ENCODE measurements at places on chromosomes 13 and 19.
A peak's percentile ranks its signal among the peaks of the same experiment; 100 is the strongest.

DNA sequence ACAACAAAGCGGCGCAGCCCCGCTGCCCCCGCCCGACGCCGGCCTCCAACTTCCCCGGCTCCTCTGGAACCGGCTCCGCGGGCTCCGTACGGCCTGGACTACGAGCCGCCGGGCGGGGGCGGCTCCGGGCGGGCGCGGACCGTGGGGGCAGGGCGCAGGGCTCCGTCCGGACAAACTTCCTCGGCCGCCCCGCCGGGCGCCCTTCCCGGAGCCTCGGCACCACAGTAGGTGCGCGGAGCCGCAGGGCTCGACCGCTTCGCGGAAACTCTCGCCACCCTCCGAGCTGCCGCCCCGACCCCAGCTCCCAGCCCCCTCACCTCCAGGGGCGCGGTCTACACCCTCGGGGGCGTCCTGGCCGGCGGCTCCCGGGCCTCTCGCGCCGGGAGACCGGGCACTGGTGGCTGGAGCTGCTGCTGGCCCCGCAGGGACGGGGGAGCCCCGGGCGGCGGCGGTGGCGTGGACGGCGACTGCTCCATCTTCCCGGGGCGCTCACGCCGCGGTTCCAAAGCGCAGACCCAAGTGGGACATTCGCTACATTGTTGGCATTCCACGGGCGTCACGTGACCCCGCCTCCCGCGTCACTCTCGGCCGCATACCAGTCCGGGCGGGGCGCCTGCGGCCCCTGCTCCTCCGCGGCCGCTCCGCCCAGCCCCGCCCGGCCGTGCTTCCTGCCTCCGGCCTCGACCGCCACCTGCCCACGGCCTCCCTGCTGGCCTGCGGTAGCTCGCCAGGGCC is at the start of gene LATS2:
TSS of gene LATS2 (minus strand) at position 558 of the 735 bp plus-strand sequence. CDS start 15,560 bp downstream, outside the sequence.
- peak; percentile 55 for DNase-seq

DNA sequence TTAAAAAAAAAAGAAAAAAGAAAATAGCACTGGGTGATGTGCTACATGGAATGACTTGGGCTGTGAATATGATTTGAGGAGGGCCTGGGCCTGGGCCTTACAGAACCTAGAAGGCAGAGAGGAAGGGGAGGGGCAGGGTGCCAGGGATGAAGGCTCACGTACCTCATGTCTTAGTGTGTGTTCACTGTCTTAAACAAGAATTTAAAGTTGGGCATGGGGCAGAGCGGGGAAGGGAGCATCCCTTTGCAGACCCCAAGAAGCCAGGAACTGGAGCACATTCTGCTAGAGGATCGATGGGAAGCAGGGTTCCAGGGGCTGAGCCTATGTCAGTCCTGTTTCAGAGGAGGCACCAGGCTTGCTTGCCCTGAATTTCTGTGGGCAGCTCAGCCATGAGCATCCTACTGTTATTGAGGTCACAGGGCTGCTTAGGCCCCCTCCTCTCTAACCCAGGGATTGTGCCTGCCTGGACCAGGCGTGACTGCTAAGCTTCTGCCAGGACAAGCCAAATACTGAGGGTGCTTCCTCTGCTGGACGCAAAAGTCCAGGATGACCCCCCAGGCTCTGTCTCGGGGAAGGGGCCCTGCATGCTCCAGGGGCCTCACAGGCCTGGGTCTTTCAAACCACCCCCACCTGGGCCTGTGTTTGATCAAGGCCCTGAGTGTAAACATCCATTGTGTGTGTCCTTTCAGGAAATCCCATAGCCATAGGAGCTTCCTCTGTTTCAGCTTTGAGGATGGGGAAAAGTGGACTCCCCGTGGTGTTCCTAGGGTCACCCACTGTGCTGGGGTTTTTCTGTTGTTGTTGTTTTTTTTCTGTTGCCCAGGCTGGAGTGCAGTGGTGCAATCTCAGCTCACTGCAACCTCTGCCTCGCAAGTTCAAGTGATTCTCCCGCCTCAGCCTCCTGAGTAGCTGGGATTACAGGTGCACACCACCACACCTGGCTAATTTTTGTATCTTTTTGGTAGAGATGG is 4.8 kb downstream of the LSR start:
- DNase-seq = no peak

DNA sequence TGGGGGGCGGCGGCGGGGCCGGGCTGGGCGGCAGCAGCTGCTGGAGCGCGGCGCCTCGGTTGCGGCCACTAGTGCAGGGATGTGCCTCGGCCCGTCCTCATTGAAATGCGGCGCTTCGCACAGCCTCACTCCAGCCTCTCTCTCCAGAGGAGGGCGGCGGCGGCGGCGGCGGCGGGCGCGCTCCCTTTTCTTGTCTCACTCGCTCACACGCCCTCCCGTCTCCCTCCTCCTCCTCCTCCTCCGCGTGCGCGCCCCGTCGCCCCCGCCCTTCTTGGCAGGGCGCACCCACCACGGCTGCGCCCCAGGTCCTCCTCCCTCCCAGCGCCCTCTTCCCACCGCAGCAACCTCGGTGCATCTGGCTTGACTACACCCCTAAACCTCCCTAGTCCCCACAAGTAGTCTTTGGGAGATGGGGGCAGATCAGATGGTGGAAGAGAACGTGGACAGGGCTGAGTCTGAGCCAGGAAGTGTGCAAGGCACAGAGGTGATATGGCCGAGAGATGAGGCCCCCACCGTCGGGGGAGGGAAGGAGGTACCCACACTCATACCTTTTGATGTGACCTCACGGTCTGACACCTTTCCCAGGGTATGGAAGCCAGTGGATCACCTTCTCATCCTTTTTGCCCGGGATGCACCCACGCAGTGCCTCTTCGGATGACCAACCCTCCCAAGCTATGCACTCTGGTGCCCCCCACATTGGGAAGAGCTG is at the start of gene DCLK1:
TSS of gene DCLK1 (minus strand) at position 161 of the 709 bp plus-strand sequence.
- no peak for DNase-seq

DNA sequence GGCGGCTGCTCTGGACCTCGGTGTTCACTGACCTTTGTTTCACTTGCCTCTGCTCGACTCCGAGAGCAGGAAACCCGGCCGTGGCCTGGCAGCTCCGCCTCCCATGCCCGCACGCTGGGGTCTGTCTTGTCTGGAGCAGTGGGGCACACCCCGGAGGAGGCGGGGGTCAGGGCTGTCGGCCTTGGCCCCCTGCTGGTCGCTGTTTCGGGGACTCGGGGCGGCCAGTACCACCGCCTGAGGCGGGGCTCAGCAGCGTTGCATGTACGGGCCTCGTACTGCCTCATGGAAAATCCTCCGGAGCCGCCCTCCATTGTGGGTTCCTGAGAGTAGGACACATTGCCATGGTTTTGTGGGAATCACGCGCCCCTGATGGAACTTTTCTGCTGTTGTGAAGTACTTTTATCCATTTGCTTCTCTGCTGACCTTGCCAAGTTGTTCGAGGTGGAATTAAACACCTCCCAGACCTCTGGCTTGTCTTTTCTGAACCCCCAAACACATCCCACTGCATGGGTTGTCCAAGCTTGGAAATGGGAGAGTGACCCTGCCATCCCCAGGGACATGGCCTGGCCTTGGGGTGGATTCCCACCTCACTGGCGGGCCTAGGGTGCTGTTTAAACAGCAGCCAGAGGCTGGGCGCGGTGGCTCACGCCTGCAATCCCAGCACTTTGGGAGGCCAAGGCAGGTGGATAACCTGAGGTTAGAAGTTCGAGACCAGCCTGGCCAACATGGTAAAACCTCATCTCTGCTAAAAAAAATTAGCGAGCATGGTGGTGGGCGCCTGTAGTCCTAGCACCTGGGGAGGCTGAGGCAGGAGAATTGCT is 5.5 kb upstream of the NDUFS7 start:
- no peak for DNase-seq

DNA sequence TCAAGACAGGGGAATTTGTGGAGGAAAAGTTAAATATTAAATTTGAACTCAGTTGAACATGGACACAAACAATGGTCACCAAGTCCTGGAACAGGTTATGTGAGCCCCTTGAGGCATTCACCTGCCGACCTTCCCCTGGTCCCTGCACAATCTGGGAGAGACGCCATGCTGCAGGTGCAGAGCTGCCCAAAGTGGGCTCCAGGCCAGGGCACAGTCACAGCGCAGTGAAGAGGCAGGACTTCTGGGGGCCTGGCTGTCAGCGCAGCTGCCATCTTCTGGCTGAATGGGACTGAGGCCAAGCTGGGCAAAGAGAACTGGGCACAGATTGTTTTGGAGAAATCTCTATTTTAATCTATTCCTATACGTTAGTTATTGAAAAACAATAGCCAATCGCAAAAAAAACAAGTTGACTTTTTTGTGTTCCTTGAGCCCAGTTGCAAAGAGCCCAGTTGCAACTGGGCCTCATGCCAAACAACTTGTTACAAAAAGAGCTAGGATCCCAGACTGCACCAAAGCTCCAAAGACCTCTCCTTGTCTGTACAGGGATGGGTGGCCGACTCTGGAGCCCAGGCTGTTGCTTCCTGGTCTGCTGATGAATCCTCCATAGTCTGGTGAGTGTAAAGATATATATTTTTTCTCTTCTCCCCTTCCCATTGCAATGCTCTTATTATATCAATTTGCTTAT is 1.2 kb upstream of the ZNF626 start:
- DNase-seq = no peak

DNA sequence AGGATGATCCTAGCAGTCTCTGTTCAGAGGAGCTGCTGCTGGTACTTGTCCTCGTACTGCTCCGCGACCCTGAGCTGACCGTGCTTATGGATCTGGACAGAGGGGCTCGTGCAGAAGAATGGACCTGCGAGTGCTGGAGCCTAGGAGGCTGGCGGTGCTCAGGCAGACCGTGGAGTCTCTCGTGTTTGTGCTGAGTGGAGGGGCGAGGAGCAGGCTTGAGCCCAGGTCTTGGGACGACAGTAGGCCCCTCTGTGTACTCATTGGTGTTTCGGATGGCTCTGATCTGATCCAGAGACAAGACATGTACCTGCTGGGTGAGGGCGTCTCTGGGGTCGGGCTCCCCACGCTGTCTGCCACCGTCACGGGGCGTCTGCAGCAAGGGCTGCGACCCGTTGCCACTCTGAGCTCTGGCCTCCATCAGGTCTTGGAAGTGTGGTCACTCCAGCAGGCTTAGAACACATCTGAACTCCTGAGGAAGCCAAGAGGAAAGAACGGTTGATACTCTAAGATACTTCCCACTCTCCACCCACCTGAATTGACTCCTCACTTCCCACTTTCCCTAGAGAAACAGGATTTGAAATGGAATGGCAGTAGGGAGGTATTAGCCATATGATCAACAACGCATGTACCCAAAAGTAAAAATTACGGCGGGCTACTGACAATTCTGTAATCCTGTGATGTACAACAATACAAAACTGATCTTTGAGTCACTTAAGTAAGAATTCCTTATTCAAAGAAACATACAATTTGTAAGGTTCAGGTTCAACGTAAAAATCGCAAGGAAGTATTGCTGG is 3.4 kb downstream of the SPRY2 start:
- no peak for DNase-seq

GRCh38 chr13:109156181-109156935 is 526.9 kb downstream of the MYO16 start:
- no peak for DNase-seq

- DNase-seq = no peak
Measured at GRCh38 chr19:8001651-8001994, 3.8 kb downstream of the ELAVL1 start.

DNA sequence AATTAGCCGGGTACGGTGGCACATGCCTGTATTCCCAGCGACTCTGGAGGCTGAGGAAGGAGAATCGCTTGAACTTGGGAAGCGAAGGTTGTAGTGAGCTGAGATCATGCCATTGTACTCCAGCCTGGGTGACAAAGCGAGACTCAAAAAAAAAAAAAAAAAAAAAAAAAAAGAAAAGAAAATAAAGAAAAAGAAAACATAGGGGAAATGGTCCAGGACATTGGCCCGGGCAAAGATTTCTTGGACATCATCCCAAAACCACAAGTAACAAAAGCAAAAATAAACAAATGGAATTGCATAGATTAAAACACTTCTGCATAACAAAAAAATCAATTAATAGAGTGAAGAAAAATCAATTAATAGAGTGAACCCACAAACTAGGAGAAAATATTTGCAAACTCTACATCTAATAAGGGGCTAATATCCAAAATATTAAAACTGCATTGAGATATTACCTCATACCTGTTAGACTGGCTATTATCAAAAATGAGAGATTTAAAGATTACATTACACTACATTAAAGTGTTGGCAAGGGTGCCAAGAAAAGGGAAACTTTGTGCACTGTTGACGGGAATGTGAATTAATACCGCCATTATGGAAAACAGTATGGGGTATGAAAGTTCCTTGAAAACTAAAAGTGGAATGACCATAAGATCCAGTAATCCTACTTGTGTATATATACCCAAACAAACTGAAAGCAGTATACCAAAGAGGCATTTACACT is 18.5 kb upstream of the ABCC4 start:
- DNase-seq = no peak

- DNase-seq = no peak
Measured at GRCh38 chr13:101383595-101383994, 32.7 kb downstream of the NALCN start.

DNA sequence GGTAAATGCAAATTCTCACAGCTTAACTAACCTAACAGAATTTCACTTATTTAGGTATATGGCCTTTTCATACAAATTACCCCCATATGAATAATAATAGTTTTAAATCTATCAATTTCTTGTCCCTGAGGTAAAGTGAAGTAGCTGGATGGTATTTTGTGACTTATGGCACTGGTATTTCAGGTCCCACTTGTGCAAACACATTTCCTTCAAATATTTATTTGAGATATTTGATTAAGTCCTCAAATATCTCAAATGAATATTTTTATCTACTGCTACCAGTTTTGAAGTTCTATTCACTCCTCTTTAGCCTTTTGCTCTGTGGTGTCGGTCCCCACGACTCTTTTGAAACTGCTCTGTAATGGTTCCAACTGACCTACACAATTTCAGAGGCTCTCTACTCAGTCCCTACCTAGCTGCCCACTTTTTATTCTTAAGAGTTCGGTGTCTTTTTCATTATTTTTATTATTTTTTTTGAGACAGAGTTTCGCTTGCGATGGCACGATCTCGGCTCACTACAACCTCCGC is 59.6 kb upstream of the ZDHHC20 start:
- DNase-seq = no peak

DNA sequence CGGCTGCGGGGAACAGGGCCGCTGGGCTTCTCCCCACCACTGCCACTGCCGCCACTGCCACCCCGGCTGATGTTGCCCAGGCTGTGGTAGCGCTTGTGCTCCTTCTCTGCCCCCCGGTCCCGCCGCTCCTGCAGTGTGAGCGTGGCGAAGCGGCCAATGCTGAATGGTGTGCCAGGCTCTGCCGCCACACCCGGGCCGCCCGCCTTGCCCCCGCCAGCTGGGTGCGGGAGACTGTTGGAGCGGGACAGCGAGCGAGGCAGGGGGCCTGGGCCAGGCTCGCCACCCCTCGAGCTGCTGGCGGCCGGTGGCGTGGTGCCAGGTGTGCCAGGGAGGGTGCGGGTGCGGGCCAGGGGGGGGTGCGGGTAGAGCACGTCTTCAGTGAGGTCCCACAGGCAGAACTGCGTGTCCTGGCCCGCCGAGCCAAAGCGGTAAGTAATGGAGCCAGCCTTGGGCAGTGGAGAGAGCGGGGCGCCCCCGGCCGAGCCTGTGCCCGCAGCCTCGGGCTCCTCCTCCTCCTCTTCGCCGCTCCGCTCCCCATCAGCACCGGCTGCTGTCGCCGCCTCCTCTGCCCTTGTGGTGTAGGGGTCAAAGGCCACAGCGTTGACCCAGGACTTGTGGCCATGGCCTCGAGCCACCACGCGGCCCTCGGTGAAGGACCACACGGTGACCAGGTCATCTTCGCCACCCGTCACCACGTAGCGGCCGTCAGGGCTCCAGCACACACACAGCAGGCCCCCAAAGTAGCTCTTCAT is 3.7 kb upstream of the DMPK start:
- no peak for DNase-seq

- DNase-seq = no peak
Measured at GRCh38 chr13:114108141-114108761, 24.2 kb downstream of the RASA3 start.

GRCh38 chr19:19077103-19077502 is 13.3 kb downstream of the SLC25A42 start:
- no peak for DNase-seq

- DNase-seq = no peak
Measured at GRCh38 chr19:5889288-5889971, 14.2 kb downstream of the NDUFA11 start.

Data from cerebellar nuclear complex (tissue), 1 donor.